CD4-positive, alpha-beta T cell treated with Interleukin-12 subunit alpha and Interleukin-12 subunit beta, for 1 hour (primary cell): ENCODE measurements at places on chromosomes 6 and 20.

- DNase-seq = no peak
Measured at GRCh38 chr6:64085126-64085525, 449.5 kb downstream of the PHF3 start.

GRCh38 chr20:7171911-7172310 is 404.4 kb downstream of the BMP2 start:
- DNase-seq = no peak

- no peak for DNase-seq
Measured at GRCh38 chr6:39102821-39103136, 12.2 kb downstream of the SAYSD1 start.

DNA sequence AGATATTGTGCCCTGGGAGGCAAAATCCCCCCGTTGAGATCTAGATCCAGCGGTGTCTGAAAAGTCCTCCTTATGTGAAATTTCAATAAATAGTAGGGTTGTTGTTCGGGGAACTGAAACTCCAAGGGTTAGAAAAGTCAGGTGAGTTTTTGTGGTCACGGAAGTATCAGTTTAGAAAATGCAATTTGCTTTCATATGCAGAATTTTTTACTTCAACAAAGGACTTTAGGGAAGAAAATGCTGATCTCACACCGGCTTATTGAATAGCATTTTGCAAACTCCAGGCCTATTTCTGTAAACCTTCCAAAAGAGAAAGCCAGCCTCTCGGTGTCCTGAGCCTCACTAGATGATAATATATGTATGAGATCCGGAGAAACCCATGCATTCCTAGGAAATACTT is 254.7 kb downstream of the TSHZ2 start:
- DNase-seq = no peak

GRCh38 chr6:147135211-147135681 is 69.0 kb upstream of the STXBP5 start:
- no peak for DNase-seq

GRCh38 chr6:23394681-23395080 is 731.3 kb upstream of the NRSN1 start:
- no peak for DNase-seq
